Foreskin fibroblast (primary cell): ENCODE measurements at places on chromosomes 7 and 10.

- DNase-seq = no peak
Observed at GRCh38 chr7:132249256-132249971, 326.9 kb downstream of the PLXNA4 start.

GRCh38 chr10:17113889-17114540 lies 15.6 kb downstream of the CUBN start:
- DNase-seq = peak; percentile 90

GRCh38 chr7:134922720-134923704 lies 63.3 kb upstream of the AGBL3 start:
- no peak for DNase-seq

GRCh38 chr10:78339251-78339650 lies 305.6 kb downstream of the RPS24 start:
- no peak for DNase-seq

DNA sequence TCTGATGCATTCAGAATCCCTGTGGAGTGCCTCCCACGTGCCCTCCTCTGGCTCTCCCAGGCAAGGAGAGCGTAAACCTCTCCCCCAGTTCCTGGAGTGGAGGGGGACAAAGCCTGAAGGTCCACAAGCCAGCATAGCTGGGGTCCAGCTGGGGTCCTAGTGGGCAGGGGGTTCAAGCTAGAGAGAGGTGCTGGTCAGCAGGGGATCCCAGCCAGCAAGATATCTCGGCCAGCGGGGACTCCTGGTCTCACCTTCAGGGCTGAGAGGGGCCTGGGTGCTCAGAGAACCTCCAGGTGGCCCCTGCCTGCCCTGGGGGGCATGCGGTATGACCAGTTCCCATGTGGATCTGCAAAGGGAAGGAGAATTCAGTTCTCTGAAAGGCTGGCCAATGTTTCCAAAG lies 413.7 kb downstream of the TCERG1L start:
- no peak for DNase-seq

GRCh38 chr7:30974605-30975255 lies 11.0 kb downstream of the GHRHR start:
- DNase-seq = no peak

GRCh38 chr10:130423455-130424305 lies 287.5 kb downstream of the GLRX3 start:
- no peak for DNase-seq

GRCh38 chr7:29879609-29880008 lies 73.3 kb downstream of the WIPF3 start:
- DNase-seq = no peak

DNA sequence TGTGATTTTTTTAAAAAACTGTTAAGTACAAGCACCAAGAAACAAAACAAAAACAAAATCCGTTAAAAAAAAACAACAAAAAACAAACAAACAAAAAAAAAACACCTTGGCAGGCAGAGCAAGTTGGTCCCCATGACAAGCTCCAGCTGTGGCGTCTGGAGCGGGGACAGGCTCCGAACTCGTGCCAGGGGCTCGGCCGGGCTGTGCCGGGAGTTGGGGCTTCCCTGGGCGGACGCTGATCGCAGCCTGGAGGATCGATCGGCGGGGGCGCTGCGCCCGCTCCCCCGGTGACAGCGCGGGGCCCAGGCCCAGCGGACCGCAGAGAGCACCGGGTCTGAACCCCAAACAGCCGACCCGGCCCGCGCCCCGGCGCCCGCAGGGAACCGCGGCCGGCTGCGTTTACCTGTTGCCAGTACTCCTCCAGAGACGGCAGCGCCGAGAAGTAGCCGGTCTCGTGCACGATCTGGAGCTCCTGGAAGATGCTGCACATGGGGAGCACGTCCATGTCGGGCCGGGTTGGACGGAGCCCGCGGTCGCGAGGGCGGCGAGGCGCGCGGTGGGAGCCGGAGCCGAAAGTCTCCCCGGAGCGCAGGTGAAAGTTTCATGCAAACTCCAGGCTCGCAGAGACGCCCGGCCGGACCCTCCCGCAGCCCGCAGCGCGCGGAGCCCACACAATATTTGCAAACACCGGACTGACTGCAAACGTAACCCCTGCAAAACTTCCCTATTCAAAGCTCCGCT lies at the start of gene KLF6:
Gene KLF6, minus strand, starts transcription at position 700 of the 741 bp plus-strand sequence. Its CDS starts 195 bp downstream, at position 505.
- no peak for DNase-seq

- no peak for DNase-seq
Observed at GRCh38 chr7:101547916-101548661, 81.0 kb downstream of the MYL10 start.

- no peak for DNase-seq
Observed at GRCh38 chr7:12178317-12178716, 32.8 kb upstream of the TMEM106B start.

GRCh38 chr10:90890347-90890746 lies 18.6 kb downstream of the RPP30 start:
- DNase-seq = no peak

GRCh38 chr10:102537367-102537766 lies 33.6 kb downstream of the SUFU start:
- DNase-seq = no peak

- DNase-seq = no peak
Observed at GRCh38 chr7:121139427-121139826, 150.9 kb downstream of the CPED1 start.

- DNase-seq = no peak
Observed at GRCh38 chr10:45398595-45398994, 24.6 kb downstream of the ALOX5 start.

GRCh38 chr7:157501581-157501980 lies 164.8 kb downstream of the DNAJB6 start:
- no peak for DNase-seq

- no peak for DNase-seq
Observed at GRCh38 chr7:132218876-132219275, 357.4 kb downstream of the PLXNA4 start.

DNA sequence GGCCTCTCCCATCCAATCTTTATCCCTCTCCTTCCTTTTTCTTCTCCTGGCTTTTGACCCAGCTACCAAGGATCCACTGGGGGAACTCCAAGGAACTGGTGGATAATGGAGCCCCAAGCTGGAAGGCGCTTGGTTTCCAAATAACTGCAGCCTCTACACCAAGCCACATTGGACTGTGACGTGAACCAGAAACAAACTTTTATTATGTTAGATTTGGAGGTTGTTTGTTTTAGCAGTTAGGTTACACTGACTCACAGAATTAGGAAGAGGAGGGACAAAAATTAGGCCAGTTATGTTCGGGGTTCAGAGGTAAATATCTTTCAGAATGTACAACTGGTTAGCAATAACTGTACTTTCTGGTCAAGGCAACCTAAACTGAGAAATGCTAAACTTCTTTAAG lies 21.3 kb upstream of the ANK3 start:
- DNase-seq = no peak

- no peak for DNase-seq
Observed at GRCh38 chr7:41875513-41875912, 172.6 kb upstream of the INHBA start.

GRCh38 chr7:127973832-127974231 lies 57.4 kb downstream of the LRRC4 start:
- no peak for DNase-seq

DNA sequence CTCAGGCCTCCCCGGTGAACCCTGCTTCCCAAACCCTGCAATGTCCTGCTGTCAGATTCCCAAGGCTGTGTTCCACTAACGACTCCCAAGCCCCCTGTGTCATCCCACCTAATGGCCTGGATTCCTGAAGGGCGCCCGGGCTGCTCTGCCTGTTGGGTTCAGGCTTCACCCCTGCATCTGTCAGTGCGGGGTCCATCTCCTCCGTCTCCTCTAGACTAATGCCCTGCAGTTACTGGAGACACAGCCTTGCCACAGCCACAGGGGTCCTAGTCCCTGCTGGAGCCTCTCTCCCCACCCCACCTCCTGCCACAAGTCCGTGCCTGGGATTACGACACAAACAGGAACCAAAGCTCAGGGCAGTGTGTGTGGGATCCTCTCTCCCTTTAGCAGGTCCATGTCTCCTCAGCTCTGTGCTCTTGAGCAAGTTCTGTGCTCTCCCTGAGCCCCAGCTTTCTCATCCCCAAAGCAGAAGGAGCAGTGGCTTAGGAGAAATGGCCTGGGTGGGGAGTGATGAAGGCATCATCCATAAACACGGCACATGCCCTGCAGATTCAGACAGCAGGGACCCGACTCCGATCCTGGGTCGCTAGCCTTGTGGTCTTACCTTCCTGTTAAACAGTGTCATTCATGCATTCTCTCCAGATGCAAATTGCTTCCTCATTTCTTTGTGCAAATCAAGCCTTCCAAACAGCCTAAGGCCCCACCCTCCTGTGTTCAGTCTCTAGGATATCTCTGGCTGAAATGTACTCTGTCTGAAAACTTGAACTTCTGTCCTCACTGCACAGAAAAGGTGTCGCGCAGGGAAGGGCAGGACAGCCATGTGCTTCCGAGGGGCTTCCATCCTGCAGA lies 8.2 kb upstream of the RBP3 start:
- no peak for DNase-seq

GRCh38 chr7:5351507-5352265 lies 68.9 kb downstream of the SLC29A4 start:
- no peak for DNase-seq

DNA sequence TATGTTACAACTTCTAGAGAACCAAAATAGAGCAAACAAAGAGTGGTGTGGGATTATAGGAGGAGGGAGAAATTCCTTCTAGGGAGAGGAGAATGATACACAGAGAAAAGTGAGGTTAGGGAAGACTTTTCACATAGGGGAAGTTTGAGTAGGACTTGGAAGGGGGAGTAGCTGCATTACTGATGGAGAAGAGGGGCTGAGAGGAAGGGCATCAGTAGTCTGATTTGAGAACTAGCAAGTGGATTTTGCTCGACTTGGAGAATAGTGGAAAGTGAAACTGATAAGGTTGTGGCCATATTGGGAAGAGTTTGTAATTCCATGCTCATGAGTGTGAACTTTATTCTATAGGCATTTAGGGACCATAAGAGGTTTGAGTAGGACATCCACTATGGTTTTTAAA lies 6.1 kb downstream of the NRF1 start:
- no peak for DNase-seq

DNA sequence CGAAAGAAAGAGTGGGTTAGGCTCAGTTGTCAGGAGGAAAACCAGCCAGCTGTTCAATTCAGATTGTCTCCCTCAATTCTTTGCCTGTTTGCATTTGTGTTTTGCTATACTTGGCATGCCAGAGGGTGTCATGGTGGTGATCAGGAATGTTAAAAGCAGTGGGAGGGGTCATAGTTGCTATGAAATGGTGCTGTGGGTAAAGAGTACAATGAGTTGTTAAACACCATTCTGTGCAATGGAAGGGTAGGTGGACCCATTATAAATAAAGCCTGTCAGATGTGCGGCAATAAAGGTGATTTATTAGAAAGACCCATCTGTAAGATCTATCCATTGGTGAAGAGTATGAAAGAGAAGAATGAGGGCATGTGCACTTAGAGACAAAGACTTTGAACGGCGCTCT lies 82.2 kb downstream of the MRPL32 start:
- no peak for DNase-seq

DNA sequence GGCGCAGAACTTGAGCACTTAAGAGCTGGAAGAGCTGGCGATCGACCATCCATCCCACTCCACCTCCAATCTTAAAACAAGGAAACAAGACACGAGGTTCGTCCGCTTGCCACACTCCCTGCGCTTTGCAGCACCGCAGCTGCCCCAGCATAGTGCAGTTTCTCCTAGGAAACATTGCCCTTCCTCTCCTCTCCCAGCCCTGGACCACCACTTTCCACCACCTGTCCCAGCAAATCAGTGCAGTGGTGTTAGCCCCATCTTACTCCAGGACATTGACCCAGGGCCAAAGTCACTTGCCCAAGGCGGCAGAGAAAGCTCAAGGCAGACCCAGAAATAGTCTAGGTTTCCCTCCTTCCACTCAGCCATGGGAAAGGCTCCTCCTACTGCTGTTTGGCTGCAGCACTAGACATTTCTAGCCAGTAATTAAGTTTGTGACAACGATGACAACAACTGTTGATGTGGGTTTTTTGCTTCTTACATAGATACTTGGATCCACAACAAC lies 1.5 kb upstream of the PARD3 start:
- peak; percentile 70 for DNase-seq

GRCh38 chr7:34846976-34847375 lies 189.0 kb downstream of the NPSR1 start:
- DNase-seq = no peak

GRCh38 chr7:99514050-99514449 lies 9.6 kb downstream of the ZKSCAN5 start:
- DNase-seq = peak; percentile 51

DNA sequence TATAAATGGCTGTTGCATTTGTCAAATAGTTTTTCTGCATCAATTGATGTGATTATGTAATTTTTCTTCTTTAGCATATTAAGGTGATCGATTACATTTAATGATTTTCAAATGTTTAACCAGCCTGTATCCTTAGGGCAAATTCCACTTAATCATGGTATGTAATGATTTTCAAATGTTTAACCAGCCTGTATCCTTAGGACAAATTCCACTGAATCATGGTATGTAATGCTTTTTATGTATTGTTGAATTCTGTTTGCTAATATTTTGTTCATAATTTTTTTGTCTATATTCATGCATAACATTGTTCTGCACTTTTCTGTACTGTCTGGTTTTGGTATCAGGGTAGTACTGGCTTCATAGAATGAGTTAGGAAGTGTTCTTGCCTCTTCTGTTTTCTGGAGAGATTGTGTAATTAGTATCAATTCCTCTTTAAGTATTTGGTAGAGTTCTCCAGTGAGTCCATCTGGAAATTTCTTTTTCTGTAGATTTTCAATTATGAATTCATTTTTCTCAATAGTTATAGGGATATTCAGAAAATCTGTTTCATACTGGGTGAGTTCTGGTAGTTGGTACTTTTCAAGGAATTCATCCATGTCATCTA lies 393.2 kb upstream of the FOXK1 start:
- no peak for DNase-seq

DNA sequence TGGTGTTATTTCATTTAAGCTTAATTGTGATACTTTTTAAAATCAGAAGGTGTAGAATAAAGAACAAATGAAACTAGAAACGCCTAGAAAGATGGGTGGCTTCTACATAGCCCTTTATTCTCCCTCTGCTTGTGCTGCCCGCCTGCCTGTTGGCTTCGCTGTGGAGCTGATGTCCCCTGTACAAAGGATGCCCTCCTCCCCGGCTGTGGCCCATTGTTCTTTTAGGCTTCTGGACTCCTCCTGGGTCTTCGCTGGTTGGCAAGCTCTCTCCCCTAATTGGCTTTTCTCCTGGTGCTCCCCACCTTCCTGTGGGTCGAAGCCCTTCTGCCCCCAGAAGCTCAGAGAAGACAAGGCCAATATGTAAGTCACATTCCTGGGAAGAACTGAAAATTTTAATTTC lies 98.2 kb downstream of the FANK1 start:
- DNase-seq = no peak

- DNase-seq = peak; percentile 73
Observed at GRCh38 chr10:62384057-62384446, 9.9 kb downstream of the ZNF365 start.
